ENCODE measurements at places on chromosomes 4 and X.

- DNase-seq = no peak
Measured at GRCh38 chr4:163448540-163449203, 24.9 kb downstream of the TKTL2 start.

DNA sequence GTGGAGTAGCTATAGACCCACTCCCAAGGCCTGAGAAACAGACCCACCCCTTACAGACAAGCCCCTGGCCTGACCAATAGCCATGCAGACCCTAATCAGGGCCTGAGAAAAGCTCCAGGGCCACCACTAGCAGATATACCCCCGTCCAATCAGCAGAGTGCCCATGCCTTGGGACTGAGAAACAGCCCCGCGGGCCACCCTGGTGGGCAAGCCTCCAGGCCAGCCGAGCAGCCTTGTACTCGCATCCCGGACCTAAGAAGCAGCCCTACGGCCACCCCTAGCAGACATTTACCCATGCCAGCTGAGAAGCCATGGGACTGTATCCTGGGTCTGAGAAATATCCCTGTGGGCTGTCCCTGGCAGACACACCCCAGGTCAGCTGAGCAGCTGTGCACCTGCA is 436.5 kb downstream of the SMARCA1 start:
- no peak for DNase-seq

DNA sequence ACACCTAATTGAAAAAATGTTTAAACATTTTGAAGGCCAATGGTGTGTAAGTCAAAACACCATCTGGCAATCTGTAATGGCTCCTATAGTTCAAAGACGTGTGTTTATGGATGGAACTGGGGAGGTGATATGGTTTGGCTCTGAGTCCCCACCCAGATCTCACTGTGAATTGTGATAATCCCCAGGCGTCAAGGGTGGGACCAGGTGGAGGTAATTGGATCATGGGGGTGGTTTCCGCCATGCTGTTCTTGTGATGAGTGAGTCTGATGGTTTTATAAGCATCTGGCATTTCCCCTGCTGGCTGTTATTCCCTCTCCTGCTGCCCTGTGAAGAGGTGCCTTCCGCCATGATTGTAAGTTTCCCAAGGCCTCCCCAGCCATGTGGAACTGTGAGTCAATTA is 52.2 kb downstream of the ADRA2C start:
- DNase-seq = no peak

- DNase-seq = no peak
Measured at GRCh38 chr4:13992975-13993520, 365.5 kb upstream of the BOD1L1 start.

DNA sequence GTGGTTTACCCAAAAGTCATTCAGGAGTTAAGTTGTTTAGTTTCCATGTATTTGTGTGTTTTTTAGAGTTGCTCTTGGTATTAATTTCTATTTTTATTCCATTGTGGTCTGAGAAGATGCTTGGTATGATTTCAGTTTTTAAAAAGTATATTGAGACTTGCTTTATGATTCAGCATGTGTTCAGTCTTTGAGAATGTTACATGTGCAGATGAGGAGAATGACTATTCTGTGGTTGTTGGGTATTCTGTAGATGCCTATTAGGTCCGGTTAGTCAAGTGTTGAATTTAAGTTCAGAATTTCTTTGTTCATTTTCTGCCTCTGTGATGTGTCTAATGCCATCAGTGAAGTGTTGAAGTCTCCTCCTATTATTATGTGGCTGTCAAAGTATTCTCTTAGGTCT is 249.4 kb downstream of the ARHGAP10 start:
- no peak for DNase-seq

GRCh38 chr4:53963781-53964180 is 100.6 kb downstream of the CHIC2 start:
- no peak for DNase-seq

GRCh38 chrX:102845020-102845419 is 92.1 kb upstream of the RAB40AL start:
- DNase-seq = no peak

DNA sequence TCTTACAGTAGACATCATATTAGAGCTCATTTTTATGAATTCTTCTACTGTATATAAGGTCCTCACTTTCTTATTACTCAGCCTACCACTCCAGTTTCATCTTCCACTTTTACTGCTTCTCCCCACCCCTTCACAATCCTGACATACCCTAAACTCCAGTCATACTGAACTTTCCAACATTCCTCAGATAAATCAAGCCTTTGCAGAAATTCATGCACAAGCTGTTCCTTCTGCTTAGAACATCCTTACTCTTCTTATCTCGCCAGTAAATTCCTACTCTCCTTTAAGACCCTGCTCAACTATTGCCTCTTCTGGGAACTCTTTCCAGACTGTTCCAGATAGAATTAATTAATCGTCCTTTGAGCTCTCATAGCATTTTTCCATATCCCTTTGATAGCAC is 24.8 kb downstream of the RTL9 start:
- DNase-seq = no peak

GRCh38 chrX:63754136-63754859 is 30.7 kb downstream of the ARHGEF9 start:
- DNase-seq = no peak

DNA sequence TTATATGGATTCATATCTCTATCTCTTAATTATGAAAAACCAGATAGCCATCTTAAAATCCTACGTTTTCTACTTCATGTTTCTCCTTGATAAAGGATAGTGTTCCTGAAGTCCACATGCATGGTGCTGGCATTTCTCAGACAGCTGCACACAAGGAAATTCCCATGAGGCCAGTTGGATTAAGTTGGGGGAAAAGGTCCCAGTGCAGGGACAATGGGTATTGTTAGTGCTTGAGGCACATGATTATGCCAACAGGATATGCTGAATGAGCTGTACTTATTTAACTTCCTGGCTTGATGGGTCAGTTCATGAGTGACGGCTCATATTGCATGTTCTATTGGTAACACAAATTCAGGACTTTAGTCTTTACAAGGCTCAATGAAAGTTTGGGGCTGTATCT is 913.9 kb upstream of the NDST4 start:
- peak; percentile 82 for DNase-seq

GRCh38 chrX:109943092-109943739 is 59.7 kb upstream of the TMEM164 start:
- no peak for DNase-seq

DNA sequence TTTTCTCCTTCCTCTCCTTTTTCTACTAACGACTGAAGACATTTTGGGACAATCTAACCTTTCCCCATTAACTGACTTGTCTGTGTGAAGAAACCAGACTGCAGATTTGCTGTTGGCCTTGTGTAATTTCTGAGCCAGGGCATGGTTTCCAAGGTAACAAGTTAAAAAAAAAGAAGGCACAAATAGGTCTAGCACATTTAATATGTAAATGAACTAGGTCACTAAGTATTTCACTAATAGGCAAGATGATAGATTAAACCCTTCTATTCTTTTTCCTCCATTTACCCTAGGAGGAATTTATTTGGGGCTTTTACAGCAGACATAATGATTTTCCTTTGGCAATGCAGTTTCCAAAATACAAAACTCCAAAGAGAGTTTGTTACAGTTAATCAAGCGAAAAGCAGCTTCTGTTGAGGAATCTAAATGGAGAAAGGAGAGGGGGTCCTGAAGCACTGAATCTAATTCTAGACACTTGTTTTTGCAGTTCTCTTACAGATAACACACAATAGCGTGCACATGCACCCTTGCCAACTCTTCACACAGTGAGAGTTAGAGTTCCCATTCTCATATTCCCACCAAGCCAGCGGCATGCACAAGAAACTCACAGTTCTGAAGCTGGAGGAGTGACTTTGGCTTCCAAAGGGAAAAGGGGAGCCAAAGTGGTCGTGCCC is 72.0 kb downstream of the TSPAN5 start:
- no peak for DNase-seq

GRCh38 chr4:112184438-112184837 is 39.2 kb downstream of the FAM241A start:
- DNase-seq = no peak

DNA sequence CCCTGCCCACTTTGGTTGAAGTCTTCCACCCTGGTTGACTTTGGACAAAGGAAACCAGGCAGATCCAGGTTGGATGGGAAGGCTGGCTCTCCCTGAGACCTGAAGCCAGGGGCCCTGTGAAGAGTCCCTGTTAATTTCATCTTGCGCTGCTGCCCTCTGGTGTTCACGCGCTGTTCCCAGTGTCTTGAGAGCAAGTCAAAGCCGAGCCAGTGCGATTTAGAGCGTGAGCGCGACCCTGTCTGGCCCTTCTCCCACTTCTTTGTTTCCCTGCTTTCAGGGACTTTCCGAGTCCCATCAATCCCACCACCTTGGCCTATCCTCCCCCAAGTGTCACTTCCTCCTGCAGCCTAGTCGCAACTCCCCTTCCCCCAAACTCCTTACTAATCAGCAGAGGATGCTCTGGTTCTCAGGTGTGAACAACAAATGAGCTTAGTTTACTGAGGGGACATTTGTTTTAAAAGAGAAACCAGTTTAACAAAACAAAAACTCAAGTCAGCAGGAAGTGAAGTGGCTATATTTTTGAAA is 25.8 kb upstream of the CHRNA9 start:
- peak; percentile 76 for DNase-seq

DNA sequence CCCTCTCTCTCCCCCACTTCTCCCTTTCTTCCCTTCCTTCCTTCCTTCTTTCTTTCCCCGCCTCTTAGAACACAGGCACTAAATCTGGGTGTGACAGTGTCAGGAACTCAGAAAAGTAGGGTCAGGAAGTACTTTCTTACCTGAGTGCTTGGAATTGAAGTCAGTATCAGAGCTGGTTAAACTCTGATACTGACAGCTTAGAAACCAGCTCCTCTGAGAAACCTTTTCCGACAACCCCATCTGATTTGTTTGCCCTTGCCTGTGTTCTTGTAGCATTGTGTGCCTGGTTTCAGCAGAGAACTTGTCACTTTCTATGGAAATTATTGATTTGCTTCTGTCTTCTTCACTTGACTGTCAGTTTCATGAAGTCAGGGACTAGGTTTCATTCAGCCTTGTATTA is 113.9 kb downstream of the AASDH start:
- no peak for DNase-seq

DNA sequence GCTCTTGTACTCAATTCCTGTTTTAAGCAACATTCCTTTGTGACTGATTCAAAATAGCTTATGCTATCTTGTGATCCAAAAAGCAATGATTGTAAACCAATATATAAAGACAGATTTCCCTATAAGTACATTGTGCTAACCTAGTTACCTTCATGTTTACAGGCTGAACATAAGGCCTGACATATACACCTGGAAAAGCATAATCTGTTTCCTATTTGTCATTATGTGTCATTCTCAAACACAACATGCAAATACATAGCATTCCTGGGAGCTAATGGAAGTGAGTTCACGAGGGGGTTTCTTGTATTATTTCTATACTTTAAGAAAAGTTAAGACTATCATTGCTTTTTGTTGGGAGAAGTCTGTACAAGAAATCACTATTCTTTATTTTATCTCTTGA is 638.1 kb upstream of the AGA start:
- DNase-seq = no peak

DNA sequence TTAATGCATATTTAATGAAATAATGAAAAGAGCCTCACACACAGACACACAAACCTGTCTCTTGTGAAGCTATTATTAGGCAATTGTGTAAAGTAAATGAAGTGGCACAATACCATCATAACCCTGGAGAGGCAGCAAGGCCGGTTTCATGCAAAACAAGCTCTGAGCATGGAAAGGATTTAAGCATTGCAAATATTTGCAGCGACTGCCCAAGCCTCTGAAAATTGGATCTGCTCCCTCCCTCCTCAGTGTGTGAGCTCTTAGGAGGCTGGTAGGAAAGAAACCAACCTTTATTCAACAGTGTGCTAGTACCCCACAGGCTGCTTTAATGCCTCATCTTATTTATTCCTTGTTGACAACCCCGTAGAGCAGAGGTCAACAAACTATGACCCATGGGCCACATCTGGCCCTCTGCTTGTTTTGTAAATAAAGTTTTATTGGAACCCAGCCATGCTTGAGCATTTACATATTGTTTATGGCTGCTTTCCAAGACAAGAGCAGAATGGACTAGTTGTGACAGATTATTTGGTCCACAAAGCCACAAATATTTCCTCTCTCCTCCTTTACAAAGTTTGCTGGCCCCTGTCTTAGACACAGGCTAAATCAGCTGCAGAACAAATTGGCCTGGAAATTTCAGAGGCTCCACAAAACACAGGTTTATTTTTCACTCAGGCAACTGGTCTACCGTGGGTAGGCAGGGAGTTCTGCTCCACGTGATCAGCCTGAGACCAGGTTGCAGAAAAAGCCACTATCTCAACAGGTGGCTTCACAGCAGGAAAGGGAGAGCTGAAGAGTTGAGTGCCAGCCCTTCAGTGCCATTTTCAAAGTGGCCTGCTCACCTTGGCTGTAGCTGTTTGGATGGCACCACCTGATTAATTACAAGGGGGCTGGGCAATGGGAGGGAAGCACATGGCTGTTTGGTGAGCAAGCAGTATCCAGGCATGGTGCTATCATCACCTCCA is 16.8 kb downstream of the RS1 start:
- no peak for DNase-seq

DNA sequence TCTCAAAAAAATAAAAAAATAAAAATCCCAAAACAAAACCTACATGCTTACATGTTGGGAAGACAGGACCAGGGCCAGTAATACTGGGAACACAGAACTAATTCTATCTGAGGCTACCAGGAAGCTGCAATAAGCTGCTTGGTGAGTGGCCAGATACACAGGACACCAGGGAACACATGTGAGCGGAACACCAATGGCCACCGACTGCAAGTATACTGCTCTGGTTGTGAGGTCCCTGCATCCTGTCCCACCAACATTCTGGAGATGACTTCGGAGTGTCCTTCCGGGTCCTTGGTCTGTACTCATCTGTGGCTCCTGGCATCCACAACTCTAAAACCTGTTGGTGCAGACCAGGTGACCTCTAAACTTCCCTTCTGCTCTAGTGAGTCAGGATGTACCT is 2.7 kb downstream of the TNIP2 start:
- DNase-seq = no peak

All from glomerular endothelial cell (primary cell).